GM12865 (cell line): ENCODE measurements at places on chromosomes 11 and 22.
A peak's percentile ranks its signal among the peaks of the same experiment; 100 is the strongest.

- DNase-seq: no peak
These were observed 11.3 kb upstream of the P2RY2 start for GRCh38 chr11:73206801-73207200.

DNA sequence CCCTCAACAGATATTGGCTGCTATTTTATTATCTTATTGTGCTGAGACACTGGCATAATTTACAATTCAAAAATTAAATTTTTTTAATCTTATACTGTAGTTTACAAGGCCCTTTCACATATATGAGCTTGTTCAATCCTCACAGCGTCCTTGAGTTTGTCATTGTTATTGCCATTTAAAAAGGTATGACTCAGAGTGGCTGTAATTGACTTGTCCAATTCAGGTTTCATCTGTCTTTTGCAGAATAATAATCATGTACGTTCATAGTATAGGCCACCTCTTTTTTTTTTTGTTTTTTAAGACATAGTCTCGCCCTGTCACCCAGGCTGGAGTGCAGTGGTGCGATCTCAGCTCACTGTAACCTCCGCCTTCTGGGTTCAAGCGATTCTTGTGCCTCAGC, 11.5 kb downstream of the PTPRJ start:
- DNase-seq: no peak

DNA sequence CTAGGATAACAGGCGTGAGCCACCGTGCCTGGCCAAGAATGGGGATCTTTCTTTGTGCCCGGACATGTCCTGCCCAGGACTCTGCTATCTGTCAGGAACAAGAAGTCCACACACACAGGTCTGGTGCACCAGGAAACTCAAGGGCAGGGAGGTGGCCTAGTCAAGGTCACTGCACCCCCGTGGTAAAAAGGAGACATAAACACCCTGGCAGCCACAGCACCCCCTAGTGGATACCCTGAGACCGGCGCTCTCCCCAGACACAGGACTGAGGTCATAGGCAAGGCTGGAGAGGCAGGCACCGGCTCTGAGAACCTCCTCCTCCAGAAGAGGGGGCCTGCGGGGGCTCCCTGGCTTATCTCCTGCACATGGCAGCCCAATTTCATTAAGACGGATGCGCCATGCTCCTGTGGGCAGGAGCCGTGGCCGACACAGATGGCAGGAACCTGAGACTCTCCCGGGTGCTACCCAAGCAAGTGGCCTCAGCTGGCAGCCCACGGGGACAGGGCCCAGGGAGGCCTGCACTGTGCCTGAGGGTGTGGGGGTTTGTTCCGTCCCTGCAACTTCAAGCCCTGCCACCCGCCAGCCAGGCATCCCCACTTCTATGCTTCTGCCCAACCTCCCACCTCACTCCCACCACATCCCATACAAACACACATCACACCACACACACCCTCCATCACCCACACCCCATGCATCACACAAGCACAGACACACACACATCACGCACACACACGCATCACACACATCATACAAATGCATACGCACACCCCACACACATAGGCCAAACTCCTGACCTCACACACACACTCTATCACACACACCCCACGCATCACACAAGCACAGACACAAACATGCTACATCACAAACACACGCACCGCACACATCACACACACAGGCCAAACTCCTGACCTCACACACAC, 19.6 kb downstream of the MACROD1 start:
- DNase-seq: peak; percentile 69

GRCh38 chr22:47174096-47174495, 411.6 kb downstream of the TBC1D22A start:
- DNase-seq: no peak

GRCh38 chr11:65859812-65860277, 388 bp upstream of the MUS81 start:
- DNase-seq: no peak
